Stimulated activated CD4-positive, alpha-beta T cell treated with anti-CD3 and anti-CD28 coated beads, Interleukin-12 subunit alpha, Interleukin-12 subunit beta, amount 100 ng/mL, for 4 hours (primary cell): ENCODE measurements at places on chromosomes 12 and 14.

GRCh38 chr12:64390275-64390851 is at the start of gene C12orf56:
Gene C12orf56 (minus strand): TSS chr12:64390758. CDS start chr12:64390565, 193 bp downstream.
- peak; percentile 16 for DNase-seq

DNA sequence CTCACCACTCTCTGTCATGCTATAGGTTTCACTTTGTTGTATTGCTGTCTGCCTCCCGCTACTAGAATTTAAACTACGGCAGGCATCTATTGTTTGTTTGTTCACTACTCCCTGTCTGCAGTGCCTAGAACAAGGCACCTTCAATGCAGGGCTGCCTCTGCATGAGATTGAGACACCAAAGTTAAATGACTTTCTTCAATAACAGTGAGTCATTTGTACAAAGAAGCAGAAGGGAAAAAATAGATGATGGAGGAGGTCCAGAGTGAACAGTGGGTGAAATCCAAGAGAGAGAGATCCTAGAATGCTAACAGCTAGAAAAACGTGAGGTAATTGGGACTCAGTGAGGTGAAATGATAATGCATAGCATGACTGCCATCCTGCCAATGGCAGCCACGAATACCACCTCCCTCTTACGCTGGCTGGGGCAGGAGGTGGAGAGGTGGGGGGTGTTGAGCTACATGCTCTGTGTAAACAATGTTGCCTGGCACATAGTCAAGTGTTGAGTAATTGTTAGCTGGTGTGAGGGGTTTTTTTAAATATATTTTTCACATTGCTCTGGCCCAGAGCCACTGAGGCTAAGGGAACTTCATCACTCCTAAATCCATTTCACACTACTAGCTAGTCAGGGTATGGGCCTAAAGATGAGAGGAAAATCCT is 367.6 kb downstream of the RPS29 start:
- no peak for DNase-seq

DNA sequence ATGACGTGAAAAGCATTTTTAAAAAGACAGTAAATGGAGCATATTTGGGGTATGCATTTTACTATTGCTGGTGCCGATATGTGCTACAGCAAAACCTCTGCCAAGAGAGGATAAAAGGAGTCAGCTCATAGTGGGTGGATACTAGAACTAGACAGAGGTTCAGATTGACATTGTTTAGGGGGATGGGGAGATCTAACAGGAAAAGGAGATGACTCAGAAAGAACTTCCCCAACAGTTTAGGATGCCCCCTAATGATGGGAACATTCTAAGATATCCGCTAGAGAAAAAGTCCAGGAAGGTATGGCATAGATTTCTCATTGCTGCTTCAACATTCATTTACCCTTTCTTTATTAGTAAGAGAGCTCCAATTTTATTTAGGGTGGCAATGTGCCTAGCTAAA is 110.5 kb upstream of the CLEC14A start:
- no peak for DNase-seq

DNA sequence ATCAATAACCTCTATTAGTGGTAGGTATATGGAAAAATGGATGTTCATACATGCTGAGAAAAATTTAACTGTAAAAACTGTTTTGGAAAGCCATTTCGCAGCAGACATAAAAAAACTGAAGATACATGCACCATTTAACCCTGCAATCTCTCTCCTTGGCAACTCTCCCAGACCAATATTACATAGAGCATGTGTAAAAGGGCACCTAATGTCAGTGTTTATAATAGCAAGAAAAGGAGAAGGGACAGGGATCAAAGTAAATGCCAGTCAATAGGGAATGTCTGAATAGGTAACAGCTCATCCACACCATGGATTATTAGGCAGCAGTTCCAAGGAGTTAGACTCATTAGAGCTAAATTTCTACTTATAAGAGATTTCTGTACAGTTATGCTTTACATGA is 77.2 kb downstream of the BTG1 start:
- no peak for DNase-seq

- no peak for DNase-seq
Measured at GRCh38 chr14:52974406-52974805, 23.6 kb upstream of the FERMT2 start.

DNA sequence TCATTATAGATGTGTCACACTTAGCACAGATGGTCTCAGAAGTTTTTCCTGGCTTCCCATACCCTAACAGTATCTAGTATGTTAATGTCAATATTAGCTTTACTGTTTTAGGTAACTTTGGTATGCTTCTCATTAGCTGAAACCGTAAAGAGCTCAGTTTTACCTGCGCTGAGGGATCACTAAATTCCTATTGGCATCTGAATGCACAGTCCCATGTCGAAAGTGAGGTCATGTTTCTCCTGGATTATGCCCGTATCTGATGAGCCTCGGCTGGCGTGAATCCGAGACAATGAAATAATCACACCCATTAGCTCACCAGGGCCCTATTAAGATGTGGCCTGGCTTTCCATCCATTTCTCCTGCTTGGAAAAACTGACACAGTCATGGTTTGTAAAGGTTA is 418.2 kb downstream of the ZFP36L1 start:
- no peak for DNase-seq

DNA sequence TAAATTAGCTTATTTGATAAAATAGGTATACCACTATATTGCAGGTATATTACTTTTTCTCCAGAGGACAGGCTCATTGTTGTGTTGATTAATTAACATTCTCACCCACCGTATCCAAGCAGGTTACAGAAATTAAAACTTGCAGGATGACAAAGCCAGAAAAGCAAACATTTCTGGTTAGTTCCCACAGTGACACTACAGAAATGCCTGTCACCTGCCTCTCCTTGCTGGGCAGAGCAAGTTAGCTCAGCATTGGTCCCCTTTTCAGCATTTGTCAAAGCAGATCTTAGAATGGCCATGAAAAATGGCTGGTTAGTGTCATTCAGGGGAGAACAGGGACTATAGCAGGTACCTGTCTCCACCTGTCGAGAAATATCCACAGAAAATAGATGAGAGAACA is 38.8 kb downstream of the RMST start:
- no peak for DNase-seq
